ENCODE measurements at places on chromosomes 2 and 18. TPM values are rescaled to one million over a fixed set of nuclear protein-coding genes. Genes with fewer than 3 reads are reported as not detected.

The TUBB8B gene
- total RNA-seq = not detected

The KCNE4 gene
- total RNA-seq = 10.7 TPM

The COL3A1 gene
- total RNA-seq = 10,579 TPM

The GFPT1 gene
- 32.5 TPM for total RNA-seq

The FOXI3 gene
- total RNA-seq = not detected

The RSAD2 gene
- not detected for total RNA-seq

The HDHD2 gene
- total RNA-seq = 9.2 TPM

The AGXT gene
- total RNA-seq = not detected

The SGO2 gene
- 4.5 TPM for total RNA-seq

The FAM237A gene
- not detected for total RNA-seq

The FEV gene
- total RNA-seq = not detected

The GAL3ST2 gene
- total RNA-seq = not detected

The ANKRD36 gene
- 13.0 TPM for total RNA-seq

The MSGN1 gene
- not detected for total RNA-seq

The CROCC2 gene
- total RNA-seq = not detected

The ACADL gene
- not detected for total RNA-seq

The C2orf69 gene
- total RNA-seq = 13.4 TPM

The DLX1 gene
- total RNA-seq = not detected

The MROH2A gene
- not detected for total RNA-seq

The POMC gene
- 2.8 TPM for total RNA-seq

The E2F6 gene
- 5.5 TPM for total RNA-seq

The TMEM200C gene
- not detected for total RNA-seq

The OXER1 gene
- total RNA-seq = not detected

The TDRD15 gene
- total RNA-seq = not detected

The CLIP4 gene
- 28.8 TPM for total RNA-seq

The RNF103 gene
- total RNA-seq = 17.0 TPM

The FOXD4L1 gene
- not detected for total RNA-seq

The ZNF892 gene
- 0.18 TPM for total RNA-seq

The EGR4 gene
- total RNA-seq = not detected

The NCL gene
- total RNA-seq = 89.9 TPM

The RAX gene
- not detected for total RNA-seq

The AMER3 gene
- total RNA-seq = not detected

The ALPP gene
- total RNA-seq = not detected

The RESP18 gene
- total RNA-seq = not detected
